NCI-H526 treated with DMSO at 0.1 percent for 48 hours (cell line): ENCODE measurements at places on chromosomes 6 and 20.
A peak's percentile ranks its signal among the peaks of the same experiment; 100 is the strongest.

DNA sequence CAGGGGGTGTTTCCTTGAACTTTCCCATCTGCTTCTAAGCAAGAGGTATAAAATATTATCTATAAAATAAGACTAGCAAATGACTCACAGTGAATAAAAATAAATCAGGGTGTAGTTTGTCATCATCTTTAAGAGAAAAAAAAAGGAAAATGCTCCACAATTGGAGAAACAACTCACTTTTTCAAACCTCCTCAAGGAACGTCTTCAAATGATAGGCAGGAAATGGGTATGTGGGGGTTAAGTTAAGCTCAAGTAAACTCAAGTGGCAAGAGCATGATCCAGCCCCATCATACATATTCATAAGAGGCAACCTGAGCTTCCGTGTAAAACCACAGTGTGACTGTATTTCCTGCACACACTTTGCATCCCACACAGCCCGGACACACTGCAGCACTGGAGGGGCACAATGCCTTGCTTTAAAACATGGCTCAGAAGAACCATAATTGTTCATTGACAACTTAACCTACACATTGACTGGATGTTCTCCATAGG is 58.5 kb upstream of the CEP85L start:
- peak; percentile 38 for DNase-seq

DNA sequence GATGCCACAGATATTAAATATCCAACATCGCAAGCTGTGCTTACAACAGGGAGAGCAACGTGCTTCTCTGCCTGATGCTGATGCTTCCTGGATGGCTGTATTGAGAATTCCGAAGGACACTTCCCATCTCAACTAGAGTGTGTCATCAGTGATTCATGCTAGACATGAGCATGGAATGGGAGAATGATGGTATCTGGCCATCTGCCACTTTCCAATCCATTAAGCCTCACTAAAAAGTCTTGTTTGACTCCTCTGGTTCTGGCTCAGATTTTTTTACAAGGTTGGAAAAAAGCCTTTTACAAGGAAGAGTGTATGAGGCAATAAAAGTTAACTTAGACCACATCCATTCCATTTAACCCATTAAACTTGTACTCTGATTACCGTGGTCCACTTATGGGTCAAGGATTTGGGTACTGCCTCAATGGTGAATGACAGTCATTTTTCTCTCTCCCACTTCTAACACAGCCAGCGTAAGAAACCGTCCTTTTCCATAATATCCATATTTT is 265.3 kb downstream of the UST start:
- no peak for DNase-seq

- DNase-seq, result no peak
These were observed 59.3 kb upstream of the AKAP12 start for GRCh38 chr6:151180330-151181048.

DNA sequence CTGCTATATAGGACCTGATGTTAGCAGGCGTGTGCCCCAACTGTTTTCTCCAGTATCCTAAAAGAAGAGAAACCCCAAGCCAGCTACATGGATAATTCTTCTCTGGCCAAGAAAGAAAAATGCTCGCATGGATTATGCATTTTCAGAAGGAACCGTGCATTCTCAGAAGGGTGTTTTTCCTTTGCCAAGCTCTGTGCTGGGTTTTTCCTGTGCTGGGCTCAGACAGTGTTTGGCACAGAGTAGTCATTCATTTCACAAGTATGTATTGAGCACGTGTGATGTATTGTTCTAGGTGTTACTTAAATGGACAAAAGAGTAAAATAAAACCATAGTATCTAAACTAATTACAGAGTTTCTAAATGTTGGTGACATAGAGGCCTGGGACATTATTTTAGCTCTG is 62.7 kb upstream of the ZNF133 start:
- DNase-seq, result no peak

GRCh38 chr6:16898640-16899396 is 137.6 kb upstream of the ATXN1 start:
- DNase-seq, result no peak

- DNase-seq, result no peak
These were observed 514.3 kb upstream of the JARID2 start for GRCh38 chr6:14731611-14732010.

DNA sequence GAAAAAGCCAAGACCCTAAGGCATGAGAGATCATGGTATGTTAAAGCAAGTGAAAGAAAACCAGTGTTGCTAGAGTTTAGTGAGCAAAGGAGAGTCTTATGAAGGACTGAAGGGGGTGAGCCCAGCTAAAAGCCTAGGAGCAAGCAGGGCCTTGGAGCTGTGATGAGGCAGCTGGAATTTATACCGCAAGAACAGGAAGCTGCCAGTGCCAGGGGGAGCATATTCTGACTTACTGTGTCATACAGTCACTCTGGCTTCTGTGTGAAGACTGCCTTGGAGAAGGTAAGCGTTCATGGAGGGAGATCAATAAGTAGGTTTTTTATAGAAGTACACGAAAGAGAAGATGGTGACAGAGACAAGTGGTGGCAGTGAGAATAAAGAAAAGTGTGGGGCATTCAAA is 308.9 kb upstream of the THEMIS start:
- DNase-seq, result no peak

- DNase-seq, result no peak
These were observed 95.1 kb upstream of the EXOC2 start for GRCh38 chr6:788058-788457.

DNA sequence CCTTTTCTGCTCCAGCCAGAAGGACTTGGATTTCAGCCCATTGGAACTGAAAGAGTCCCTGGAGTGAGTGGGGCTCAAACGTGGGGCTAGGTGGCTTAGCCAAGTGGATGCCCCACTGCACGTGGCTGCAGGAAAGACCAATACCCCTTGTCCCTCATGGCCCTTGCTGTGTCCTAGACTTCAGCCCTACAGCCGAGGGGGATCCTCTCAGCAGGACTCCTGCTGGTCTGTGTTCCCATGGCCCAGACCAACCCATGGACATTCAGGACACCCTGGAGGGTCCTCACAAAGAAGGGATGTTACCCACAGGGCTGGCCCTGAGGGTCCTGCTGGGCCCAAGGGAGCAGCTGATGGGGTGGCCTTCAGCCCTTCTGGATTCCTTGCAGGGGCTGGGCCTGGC is 30.0 kb upstream of the PHACTR3 start:
- no peak for DNase-seq

DNA sequence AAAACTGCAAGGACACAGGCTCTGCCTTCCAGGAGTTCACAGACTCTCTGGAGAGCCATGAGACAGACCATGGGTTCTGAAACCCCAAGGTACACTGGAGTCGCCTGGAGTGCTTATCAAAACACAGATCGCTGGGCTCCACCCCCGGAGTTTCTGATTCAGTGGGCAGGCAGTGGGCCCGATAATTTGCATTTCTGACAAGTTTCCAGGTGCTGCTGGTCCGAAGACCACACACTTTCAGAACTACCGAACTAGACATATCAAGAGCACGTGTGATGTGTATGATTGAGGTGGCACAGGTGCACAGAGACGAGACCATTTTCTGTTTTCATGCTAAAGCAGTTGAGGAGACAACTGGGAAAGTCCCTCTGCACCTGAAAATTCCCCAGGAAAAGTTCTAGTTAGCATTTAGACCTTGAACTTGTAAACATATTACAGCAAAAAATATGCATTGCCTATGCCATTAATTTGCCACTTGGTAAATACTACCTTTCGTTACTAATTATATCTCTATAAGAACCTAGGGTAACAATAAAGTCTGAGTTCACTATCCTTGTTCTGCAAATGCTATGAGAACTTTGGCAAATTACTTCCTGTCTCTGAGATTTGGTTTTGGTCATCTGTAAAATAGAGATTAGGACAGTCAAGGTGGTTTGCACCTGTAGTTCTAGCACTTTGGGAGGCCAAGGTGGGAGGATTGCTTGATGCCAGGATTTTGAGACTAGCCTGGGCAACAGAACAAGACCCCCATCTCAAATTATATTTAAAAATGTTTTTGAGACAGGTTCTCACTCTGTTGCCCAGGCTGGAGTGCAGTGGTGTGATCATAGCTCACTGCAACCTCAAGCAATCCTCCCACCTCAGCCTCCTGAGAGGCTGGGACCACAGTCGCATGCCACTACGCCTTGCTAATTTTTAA is 14.3 kb upstream of the PIM1 start:
- DNase-seq, result peak; percentile 66

- DNase-seq, result no peak
These were observed 76.5 kb downstream of the SYNJ2 start for GRCh38 chr6:158058171-158058651.

DNA sequence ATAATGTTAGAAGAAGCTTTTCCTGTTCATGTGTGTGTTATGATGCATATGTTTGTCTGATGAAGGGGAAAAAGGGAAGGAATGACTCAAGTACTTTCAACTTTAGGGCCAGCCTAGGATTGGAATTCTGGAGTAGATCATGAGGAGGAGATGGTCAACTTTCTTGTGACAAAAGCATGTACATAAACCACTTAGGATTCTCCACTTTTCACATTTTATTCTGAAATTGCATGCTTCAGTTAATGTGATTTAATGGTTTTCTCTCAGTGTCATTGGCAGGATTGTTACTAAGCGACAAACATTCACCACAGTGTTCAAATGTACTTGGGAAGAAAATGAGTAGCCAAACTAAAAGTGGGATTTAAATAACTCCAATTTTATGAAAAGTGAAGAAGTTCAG is 80.1 kb downstream of the UTRN start:
- no peak for DNase-seq

DNA sequence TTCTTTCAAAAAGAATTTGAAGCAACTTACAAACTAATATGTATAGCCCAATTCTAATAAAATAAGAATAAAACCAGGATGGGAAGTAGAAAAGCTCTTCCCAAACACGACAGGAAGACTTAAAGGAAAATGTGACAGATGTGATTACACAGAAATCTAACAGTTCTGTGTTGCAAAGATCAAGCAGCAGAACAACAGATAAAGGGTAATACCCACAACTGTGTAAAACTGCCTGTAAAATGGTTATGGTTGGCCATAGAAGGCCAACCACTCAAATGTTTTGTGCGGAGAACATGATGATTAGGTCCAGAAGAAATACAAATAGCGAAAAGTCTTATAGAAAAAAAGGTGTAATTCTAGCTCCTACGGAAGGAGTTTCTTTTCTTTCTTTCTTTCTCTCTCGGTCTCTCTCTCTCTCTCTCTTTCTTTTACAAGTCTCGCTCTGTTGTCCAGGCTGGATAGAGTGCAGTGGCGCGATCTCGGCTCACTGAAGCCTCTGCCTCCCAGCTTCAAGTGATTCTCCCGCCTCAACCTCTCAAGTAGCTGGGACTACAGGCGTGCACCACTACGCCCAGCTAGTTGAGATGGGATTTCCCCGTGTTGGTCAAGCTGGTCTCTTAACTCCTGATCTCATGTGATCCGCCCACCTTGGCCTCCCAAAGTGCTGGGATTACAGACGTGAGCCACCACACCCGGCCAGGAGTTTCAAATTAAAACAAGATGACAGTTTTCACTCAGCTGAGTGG is 128.5 kb downstream of the QRSL1 start:
- DNase-seq, result no peak

DNA sequence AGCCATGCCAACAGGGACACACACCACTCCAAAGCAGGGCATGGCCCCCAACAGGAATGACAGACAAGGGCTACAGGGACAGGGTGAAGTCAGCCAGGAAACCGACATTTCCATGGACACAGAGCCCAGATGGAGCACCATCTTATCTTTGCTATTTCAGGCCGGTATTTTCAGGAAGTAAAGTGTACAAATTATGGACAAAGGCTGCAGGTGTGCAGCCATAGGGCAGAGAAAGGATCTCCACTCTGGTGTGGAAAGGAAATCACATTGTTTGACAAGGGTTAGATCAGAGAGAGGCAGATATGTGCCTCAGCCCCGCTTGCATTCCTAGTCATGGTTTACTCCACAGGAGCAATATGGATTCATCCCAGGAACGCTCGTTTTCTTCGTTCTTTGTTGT is 81.7 kb upstream of the SLC22A23 start:
- DNase-seq, result no peak

DNA sequence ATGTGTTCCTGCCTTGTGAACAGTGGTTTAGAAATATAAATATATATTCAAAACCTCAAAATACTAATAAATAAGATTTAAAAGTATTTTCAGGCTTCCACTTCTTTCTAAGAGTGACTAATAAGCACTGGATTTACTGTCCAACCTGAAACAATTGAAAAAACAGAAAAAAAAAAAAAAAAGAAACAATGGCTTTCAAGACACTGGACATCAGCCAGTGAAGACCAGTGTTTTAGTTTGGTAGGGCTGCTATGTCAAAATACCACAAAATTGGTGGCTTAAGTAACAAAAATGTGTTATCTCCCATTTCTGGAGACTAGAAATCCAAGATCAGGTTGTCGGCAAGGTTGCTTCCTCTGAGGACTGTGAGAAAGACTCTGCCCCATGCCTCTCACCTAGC is 101.4 kb upstream of the PDE7B start:
- no peak for DNase-seq

- DNase-seq, result no peak
These were observed 8.5 kb upstream of the DACT2 start for GRCh38 chr6:168328086-168328485.

DNA sequence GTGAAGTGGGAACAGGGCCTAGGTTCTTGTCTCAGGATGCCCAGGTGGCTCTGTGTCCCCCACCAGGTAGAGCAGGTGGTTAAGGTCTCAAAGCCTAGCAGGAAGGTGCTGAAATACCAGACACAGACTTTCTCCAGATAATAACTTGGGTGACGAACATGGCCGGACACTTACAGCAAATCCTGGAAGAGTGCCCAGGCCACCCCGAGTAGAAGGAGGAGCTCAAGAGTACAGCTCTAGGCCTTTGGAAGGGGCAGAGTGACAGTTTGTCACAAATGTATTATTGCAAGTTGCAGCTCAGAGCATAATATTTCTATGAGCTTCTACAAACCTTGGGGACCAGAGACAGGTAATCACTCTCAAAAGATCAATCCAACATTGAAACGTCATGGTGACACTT is 251.6 kb upstream of the SOX4 start:
- DNase-seq, result no peak

- DNase-seq, result no peak
These were observed 5.0 kb upstream of the KCNK16 start for GRCh38 chr6:39327507-39327906.

GRCh38 chr6:41697861-41698781 is 37.3 kb downstream of the TFEB start:
- DNase-seq, result no peak

DNA sequence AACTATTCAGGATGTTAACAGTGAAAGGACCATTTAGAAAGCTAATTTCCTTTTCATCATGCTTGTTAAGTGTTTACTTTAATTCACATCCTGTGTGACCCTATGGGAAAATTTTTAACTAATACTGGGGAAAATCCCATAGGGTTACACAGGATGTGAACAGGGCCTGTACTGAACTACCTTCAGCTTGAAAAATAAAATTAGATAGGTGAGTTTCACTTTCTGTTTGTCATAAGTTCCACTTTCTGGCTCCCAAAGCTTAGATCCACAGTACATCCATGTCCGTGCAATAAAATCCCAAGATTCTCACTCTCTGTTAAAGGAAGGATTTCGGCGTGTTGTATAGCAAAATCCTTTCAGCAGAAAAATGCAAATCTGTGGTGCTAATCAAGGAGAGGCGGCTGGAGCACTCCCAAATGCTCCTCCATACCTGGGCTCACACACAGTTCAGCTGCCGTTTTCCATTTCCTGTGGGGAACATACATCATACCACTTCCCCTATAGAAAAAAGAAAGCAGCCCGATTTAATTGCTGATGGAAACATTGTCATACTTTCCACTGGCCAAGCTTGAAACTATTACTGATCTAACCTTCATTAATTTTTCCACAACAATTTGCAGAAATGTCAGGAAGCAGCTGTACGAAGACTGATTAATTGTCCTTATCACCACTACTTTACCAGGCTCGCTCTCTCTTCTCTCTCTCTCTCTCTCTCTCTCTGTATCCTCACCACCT is 125.2 kb downstream of the HIVEP2 start:
- peak; percentile 51 for DNase-seq
